Mucosa of descending colon (tissue), 3 donors: ENCODE measurements at places on chromosomes 7 and 10. TPM values are rescaled to one million over a fixed set of nuclear protein-coding genes. Genes with fewer than 3 reads are reported as not detected.

DNA sequence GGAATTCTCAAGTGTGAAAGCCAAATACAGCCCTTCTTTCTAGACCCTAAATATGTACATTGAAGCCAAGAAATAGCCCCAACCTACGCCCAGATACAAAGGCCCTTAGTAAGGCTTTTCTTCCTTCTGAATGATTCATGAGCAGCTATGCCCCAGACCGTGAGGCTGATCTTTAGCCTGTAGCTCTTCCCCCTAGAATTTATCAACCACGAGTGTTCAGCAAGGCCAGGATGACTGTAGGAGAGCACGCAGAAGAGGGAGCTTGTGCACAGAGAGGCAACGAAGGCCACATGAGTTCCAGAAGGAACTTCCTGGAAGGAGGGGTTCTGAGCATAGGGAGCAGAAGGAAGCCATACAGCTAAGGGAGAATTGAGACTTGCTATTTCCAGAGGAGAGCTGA is 53.0 kb upstream of the HABP2 start:
- no peak for DNase-seq

DNA sequence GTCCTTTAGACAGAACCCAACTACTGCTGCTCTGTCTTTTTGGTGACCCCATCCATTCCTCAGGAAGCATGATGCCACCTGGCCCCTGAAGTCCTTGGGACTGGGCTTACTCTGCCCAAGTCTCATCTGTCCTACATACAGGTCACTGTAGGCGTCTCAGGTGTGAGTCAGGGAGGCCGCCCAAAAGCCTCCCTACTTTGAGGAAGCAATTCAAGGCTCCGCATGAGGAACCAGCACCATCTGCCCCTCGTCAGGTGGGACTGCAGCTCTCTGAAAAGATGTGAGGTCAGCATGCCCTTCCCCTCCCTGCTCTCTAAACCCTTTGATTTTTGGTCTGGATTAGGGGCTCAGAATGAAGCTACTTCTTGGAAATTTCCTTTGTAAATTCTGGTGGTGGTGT is 354.8 kb downstream of the CXCL12 start:
- no peak for DNase-seq

DNA sequence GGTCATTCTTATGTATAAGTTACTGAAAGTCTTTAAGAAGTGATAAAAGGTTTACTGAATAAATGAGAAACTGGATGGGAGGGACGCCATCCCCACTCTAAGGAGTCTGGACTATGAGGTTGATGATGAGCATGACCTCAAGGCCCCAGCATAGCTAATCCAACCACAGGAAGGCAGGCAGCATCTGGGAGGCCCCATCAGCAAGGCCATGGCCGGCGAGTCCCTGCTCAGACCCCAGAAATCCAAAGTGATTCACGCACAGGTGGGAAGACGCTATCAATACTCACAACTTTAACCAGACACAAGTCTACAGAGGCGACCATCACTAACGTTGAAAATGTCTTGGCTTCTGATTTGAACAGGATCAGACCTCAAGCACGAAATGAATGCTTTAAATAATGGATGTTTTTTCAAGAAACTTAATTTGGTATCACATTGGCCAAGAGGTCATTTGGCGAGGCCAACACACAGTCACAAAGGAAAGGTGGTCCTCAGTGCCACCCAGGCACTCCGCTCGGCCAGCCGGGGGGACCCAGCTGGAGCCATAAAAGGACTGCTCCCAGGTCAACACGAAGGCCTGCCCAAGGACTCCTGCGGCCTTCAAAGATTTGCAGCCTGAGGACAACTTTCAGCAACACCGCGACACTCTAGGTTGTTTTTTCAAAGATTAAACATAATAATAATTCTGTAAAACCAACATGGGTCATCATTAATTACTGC is 228.5 kb downstream of the PTPRN2 start:
- DNase-seq: no peak

DNA sequence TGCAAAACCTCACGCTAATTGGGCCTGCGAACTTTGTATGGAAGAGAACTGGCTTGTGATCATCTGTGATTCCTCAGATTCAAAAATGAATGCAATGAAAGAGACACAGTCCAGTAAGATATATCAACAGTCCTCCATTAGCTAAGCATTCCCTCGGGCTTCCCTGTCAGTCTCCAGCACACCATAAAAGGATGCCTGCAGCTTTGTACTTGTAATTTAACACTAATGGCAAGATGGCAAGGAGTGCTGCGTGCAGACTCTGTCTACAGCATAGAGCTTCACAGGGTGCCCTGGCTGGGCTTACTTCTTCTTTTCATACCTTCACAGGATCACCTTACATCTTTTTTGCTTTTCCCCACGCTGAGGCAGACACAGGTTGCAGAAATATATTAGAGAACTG is 200.0 kb downstream of the GFRA1 start:
- no peak for DNase-seq

- no peak for DNase-seq
Observed at GRCh38 chr7:77383333-77383740, 32.8 kb downstream of the GSAP start.

DNA sequence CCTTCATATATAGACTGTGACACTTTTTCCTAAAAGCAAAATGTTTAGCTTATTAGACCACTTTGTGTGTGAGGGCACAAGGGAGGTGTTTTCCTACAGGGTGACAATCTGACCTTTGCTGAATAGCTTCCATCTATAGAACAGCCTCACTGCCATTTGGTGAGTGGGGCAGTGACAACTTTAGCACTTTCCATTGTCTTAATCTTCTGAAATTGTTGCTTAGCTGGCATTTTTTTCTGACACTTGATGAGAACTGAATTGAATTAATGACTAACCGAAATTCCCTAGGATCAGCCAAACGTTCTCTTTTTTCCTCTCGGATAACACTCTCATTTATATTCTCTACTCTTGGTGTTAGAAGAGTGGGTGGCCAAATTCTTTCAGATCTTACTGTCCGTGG is 30.2 kb downstream of the KDM7A start:
- DNase-seq: no peak

GRCh38 chr10:60456053-60456452 is 66.4 kb upstream of the ANK3 start:
- no peak for DNase-seq

- DNase-seq: no peak
Observed at GRCh38 chr7:69761290-69761922, 163.1 kb downstream of the AUTS2 start.

DNA sequence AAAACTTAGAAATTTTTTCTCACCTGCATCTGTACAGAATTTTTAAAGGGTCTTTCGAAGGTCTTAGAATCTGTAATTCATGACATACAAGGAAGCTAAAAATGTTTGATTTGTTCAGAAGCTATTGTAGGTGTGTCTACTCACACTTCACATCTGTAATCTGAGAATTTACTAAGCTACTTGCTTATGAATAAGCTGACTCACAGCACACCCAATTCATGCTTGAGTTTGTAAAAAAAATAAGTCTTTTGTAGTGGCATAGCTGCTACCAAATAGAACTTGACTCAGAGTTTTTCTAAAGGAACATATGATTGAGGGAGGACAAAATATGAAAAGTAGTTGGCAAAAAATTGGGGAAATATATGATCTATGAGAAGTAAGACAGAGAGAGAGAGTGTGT is 12.7 kb upstream of the AGR2 start:
- no peak for DNase-seq

- DNase-seq: no peak
Observed at GRCh38 chr7:80829527-80829926, 89.3 kb downstream of the SEMA3C start.

DNA sequence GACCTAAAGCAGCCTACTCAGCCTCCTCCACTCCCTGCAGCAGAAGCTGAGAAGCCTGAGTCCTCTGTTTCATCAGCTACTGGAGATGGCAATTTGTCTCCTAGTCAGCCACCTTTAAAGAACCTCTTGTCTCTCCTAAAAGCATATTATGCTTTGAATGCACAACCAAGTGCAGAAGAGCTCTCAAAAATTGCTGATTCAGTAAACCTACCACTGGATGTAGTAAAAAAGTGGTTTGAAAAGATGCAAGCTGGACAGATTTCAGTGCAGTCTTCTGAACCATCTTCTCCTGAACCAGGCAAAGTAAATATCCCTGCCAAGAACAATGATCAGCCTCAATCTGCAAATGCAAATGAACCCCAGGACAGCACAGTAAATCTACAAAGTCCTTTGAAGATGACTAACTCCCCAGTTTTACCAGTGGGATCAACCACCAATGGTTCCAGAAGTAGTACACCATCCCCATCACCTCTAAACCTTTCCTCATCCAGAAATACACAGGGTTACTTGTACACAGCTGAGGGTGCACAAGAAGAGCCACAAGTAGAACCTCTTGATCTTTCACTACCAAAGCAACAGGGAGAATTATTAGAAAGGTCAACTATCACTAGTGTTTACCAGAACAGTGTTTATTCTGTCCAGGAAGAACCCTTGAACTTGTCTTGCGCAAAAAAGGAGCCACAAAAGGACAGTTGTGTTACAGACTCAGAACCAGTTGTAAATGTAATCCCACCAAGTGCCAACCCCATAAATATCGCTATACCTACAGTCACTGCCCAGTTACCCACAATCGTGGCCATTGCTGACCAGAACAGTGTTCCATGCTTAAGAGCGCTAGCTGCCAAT is 202.2 kb downstream of the ZEB1 start:
- no peak for DNase-seq

DNA sequence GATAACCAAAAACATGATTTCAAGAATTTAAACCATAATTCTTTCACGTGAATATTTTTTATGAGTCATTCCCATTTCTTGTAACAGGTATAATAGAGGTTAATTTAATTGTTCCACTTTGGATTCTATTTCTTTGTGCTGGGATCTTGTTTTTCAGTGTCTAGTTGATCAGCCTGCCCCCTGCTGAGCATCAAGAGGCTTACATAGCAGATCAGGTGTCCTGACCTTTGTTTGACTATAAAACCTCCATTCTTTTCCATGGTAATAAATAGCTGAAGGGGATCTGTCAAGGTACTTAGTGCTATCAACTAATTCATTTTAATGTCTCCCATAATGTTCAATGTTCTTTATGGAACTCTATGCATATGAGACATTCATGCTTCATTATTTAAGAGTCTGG is 4.9 kb downstream of the COL17A1 start:
- no peak for DNase-seq

DNA sequence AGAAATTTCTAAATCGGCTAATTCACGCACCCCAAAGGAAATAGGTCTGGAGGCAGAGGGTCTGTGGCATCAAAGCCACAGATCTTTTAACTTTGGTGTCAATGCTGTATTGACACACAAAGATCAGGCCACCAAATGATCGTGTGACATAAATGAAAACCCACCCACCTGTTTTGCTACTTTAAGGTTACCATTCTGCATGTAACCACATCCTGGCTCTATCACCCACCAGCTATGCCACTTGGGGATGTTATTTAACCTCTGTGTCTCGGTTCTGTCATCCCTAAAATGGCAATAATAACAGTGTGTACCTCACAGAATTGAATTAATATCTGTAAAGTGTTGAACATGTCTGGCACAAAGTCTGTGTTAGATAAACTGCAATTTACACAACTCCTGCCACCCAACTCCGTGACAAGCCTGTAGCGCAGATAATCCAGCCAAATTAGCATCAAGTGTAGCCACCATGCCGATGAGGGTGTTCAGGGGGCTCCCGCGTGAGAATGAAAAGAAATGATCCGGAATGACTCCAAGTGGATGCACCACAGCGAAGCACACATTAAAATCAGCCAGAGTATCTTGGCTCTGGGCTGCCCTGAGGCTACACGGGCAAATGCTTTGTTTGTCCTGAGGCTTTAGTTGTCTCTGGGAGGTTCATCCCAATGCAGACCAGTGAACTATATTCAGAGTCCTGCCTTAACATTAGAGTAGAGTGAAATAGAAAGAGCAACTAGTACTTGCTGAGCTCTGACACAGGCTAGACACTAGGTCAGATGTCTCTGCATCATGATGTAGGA is 158.4 kb upstream of the NEBL start:
- DNase-seq: no peak

DNA sequence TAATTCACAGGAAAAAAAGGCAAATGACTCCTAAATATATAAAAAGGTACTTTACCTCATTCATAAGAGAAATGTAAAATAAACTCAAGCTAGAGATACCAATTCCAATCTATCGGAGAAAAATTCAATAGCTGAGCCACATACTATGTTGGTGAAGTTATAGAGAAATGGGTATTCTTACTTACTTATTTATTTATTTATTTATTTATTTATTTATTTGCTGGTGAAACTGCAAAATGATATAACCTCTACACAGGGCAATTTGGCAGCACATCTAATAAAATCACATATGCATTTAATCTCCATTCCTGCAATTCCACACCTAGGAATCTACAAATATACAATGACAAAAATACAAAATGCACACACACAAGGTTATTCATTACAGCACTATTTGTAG is 117.5 kb upstream of the TMEM168 start:
- DNase-seq: no peak

DNA sequence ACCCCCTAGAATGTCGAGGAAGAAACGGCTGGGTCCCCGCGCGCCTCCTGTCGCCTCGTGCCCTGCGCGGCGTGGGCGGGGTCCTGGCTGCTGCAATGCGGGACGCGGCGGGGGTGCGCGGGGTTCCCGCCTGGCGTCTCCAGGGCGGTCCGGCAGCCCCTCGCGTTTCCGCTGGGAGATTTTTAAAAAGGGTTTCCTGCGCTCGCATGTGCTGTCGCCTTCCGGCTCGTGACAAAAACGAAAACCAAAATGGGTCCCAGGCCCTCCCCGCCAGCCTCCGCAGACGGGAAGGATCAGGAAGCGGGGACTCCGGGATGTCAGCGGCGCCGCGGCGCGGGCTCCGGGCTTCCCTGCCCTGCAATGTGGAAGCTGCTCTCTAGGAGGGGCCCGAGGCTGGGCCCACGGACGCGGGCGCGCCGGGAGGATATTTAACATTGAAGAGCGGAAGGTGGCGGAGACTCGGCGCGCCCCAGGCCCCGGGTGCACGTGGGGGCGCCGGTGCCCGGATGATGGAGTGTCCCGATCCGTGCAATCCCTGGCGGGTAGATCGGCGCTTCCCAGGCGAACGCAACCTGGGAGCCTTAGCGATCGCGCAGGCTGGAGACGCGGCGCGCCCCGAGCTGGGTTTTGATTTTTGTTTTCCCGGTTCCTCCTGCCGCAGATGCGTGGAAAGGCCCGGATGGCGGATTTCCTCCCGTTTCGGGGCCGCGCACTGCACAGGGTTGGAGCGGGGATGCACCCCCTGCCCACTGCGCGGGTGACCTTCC is 1.0 kb downstream of the PFKP start:
- peak; percentile 81 for DNase-seq

Gene CCDC126
- 10.4 TPM for total RNA-seq

Gene TWIST1
- 0.36 TPM for total RNA-seq

Gene OR9A2
- not detected for total RNA-seq

Gene INMT
- 7.2 TPM for total RNA-seq

Gene PTPRN2
- 28.0 TPM for total RNA-seq
